ENCODE measurements at places on chromosomes 2 and 18. TPM values are rescaled to one million over a fixed set of nuclear protein-coding genes. Genes with fewer than 3 reads are reported as not detected.

The PKDCC gene
- total RNA-seq: 102 TPM

The ARHGEF33 gene
- total RNA-seq: 0.92 TPM

The EVA1A gene
- 1.2 TPM for total RNA-seq

The CCDC178 gene
- total RNA-seq: not detected

The CEP192 gene
- total RNA-seq: 21.6 TPM

The RIT2 gene
- not detected for total RNA-seq

The SKA1 gene
- total RNA-seq: not detected

The PID1 gene
- total RNA-seq: 59.7 TPM

The PROM2 gene
- 3.2 TPM for total RNA-seq

The FAM117B gene
- 2.8 TPM for total RNA-seq

The KANSL1L gene
- total RNA-seq: 25.1 TPM

The SERPINB4 gene
- not detected for total RNA-seq

The PIGN gene
- 11.0 TPM for total RNA-seq

The ALK gene
- total RNA-seq: 1.3 TPM

The CENPO gene
- 2.7 TPM for total RNA-seq

The NUP35 gene
- total RNA-seq: 11.1 TPM

The HTR2B gene
- total RNA-seq: 12.9 TPM

The ADAM23 gene
- 1.5 TPM for total RNA-seq

The HEATR5B gene
- total RNA-seq: 16.2 TPM

The UGT1A3 gene
- total RNA-seq: not detected

The C1QL2 gene
- total RNA-seq: not detected

The IGFBP2 gene
- 365 TPM for total RNA-seq

The SFTPB gene
- total RNA-seq: 119 TPM

The HOXD9 gene
- total RNA-seq: 0.98 TPM

The CD8B2 gene
- not detected for total RNA-seq

The TUBB6 gene
- 1,345 TPM for total RNA-seq

The DCC gene
- total RNA-seq: 0.83 TPM

The IL1RN gene
- 4.1 TPM for total RNA-seq

The RAB27B gene
- total RNA-seq: 2.5 TPM

The ID2 gene
- total RNA-seq: 254 TPM

The ACKR3 gene
- 52.9 TPM for total RNA-seq

The CYP27A1 gene
- 20.7 TPM for total RNA-seq

The KCNE4 gene
- 20.7 TPM for total RNA-seq

The VWA3B gene
- not detected for total RNA-seq

The NLRC4 gene
- total RNA-seq: 0.78 TPM

The PARD3B gene
- 35.4 TPM for total RNA-seq

The MC2R gene
- 0.17 TPM for total RNA-seq

The CABLES1 gene
- total RNA-seq: 3.8 TPM

The PCBP1 gene
- 199 TPM for total RNA-seq

The GAREM1 gene
- 7.0 TPM for total RNA-seq

The ALPG gene
- not detected for total RNA-seq

The NEU4 gene
- total RNA-seq: 1.5 TPM
